CD8-positive, alpha-beta memory T cell (primary cell): ENCODE measurements at places on chromosomes 3 and 15. TPM values are rescaled to one million over a fixed set of nuclear protein-coding genes. Genes with fewer than 3 reads are reported as not detected.

- no peak for DNase-seq
- no peaks in the 10 kb centered on the region for H3K36me3 ChIP-seq
- no peaks in the 10 kb centered on the region for H3K27me3 ChIP-seq
- no peak overlapping the region for H3K4me3 ChIP-seq
Observed at GRCh38 chr3:172190980-172191379, 151.6 kb downstream of the FNDC3B start.

GRCh38 chr3:47047673-47048072 is 68.2 kb downstream of the NBEAL2 start:
- no peak overlapping the region for H3K27ac ChIP-seq
- no peak for DNase-seq
- no peaks in the 10 kb centered on the region for H3K36me3 ChIP-seq
- no peaks in the 10 kb centered on the region for H3K4me1 ChIP-seq

DNA sequence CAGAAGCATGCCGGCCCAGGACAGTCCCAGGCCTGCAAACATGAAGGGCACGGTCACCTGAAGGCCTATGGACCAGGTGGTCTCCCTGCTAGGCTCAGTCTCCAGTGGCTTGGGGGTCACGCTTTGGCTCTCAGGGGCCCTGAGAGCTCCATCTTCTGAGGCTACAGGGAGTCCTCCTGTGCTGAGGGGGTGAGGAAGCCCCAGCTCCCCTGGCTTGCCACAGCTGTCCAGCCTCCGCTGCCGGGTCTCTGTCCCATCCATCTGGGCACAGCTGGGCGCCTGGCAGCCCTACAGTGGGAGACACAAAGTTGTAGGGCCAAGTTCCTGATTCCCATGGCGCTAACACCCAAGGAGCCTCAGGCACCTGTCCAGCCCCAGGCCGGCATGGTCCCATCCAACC is 16.0 kb downstream of the SLC41A3 start:
- no peak overlapping the region for H3K27ac ChIP-seq
- no peaks in the 10 kb centered on the region for H3K27me3 ChIP-seq
- H3K4me1 ChIP-seq = peaks cover 7% of the 10 kb centered on the region
- no peak overlapping the region for H3K4me3 ChIP-seq
- no peaks in the 10 kb centered on the region for H3K36me3 ChIP-seq

Gene NLGN1
- total RNA-seq = not detected

Gene EXD1
- not detected for total RNA-seq

DNA sequence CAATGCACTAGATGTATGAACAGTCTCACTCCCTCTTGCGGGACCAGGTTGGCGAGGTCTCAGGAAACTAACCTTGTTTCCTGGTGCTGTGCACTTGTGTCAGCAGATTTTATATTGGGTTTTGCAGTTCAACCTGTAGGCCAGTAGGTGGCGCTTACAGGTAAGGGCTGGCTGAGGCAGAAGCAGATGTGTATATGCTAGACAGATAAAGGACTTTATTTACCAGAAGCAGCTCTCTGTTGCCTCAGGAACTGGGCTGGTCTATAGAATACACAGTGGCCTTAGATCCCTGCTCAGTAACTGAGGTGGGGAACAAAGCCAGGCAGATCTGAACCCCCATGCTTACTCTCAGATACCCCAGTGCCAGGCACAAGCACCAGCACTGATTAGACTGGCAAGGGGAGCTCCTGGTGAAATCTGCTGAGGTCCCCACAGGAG is 296.8 kb downstream of the DOCK3 start:
- no peaks in the 10 kb centered on the region for H3K27me3 ChIP-seq
- peak; percentile 73 for DNase-seq
- no peak overlapping the region for H3K27ac ChIP-seq
- H3K36me3 ChIP-seq = no peaks in the 10 kb centered on the region

DNA sequence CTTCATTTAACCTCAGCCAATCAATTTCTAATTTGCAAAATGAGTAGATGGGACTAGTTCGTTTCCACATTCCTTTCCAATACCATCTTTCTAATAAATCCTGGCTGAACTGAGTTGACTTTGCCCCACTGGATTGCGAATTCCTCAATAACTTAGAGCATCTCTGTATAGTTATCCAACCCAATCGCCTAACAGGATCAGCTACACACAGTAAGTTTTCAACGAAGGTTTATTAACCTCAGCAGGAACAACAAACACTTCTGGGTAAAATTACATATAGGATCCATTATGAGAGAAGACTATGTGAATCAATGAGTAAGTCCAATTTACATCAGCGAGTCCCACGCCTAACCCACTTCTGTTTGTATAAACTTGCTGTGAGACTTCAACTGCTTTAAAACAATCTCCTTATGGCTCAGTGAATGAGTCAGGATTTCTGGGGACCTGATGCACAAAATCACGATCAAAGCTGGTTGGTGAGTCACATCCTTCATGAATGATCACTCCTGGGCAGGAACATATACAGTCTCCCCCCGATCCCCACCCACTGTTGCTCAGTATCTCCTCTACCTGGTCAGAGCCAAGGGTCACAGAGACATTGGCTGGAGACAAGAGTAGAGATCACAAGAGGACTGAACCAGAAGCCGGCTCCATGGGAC is 142.8 kb downstream of the EDEM1 start:
- no peaks in the 10 kb centered on the region for H3K27me3 ChIP-seq
- DNase-seq = no peak
- no peak overlapping the region for H3K27ac ChIP-seq
- no peak overlapping the region for H3K4me3 ChIP-seq
- no peaks in the 10 kb centered on the region for H3K4me1 ChIP-seq
- H3K36me3 ChIP-seq = no peaks in the 10 kb centered on the region
